ENCODE measurements at places on chromosomes 13 and 19.

DNA sequence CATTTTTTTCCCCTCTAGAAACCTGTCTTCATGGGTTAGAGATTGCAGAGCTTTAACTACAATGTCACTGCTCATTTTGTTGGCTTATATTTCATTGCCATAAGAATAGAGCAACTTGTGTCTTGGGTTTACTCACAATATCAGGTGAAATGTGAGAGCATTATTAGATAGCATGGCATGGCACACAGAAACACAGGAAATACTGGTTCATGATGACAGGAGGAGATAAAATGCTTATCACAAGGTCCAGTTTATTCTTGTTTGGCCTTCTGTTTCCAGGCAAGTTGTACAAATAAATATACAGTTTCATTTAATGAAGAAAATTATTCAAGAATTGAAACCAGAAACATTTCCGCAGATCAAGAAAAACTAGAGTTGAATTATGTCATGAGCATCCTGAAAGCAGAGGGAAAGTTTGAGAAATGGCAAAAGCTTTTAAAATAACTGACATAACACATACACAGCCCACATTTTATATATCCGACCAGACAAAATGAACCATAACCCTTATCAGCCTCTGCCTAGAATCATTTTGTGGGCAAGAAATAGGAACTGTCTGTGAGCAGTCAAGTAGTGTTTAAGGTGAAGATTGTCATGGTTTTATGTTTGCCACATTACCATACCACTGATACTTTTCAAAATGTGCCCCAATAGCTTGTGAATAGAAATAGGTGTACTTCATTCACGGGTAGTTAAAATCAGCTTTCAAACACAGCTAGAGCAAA is 297.9 kb upstream of the ARGLU1 start:
- DNase-seq = no peak

- DNase-seq = no peak
These were observed 3.2 kb downstream of the MIDN start for GRCh38 chr19:1251330-1252220.

- DNase-seq = no peak
These were observed 410.2 kb downstream of the TBC1D4 start for GRCh38 chr13:75071796-75072195.

DNA sequence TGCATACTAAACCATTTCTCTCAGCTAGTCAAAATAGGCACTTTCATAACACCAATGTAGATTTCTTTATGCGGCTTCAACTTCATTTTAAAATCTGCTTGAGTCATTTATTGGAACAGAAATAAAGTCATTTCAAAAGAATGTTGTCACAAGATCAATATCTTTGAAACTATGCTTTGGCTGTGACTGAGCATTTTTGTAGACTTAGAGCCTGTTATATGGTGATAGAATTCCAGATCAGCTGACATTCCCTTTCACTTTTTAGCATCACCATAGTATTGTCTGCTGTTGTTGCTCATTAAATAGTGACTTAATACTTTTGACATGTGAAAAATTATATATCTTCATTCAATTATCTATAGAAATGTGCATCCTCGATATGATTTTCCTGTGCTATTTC is 279.2 kb upstream of the PRR20A start:
- no peak for DNase-seq

All from T47D (cell line).